DMS53 (cell line): ENCODE measurements at places on chromosomes 13 and 19.
A peak's percentile ranks its signal among the peaks of the same experiment; 100 is the strongest.

DNA sequence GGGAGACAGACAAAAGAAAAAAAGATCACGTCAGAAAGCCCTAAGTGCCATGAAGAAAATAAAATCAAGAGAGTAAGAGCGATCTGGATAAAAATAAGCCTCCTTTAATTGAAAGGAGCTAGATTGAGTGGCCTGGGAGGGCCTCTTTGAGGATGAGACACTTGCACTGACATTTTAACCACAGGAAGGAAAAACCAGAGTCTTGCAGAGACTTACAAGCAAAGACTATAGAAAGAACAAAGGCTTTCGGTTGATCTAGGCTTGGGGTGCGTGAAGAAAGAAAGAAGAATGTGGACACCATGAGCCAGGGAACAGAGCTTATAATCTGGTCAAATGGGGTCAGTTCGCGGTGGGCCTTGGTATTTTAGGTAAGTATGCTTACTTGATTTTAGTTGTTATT is 342.7 kb downstream of the COG6 start:
- no peak for DNase-seq

- DNase-seq = peak; percentile 75
These were observed 453.6 kb downstream of the IRS2 start for GRCh38 chr13:109332506-109333499.

- no peak for DNase-seq
These were observed 1.5 kb downstream of the DOCK9 start for GRCh38 chr13:98976338-98976737.

GRCh38 chr13:24274452-24275021 is 34.8 kb upstream of the C1QTNF9 start:
- no peak for DNase-seq
